ENCODE measurements at places on chromosomes 13 and 19.

GRCh38 chr13:113962386-113962785, 11.5 kb downstream of the C13orf46 start:
- DNase-seq: no peak

DNA sequence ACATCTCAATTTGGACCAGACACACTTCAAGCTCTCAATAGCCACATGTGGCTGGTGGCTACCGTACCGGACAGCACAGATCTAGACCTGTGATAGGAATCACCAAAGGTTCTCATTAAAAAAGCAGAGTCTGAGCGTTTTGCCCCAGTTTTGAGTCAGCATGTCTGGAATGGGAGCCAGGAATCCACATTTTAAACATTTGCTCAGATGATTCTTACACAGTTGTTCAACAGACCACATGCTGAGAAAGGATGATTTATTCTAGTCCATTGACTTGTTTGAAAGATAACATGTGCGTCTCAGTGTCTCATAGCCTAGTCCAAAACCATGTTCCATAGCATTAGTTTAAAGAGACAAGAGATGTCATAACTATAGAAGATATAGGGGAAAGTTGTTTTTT, 53.4 kb downstream of the FLT3 start:
- DNase-seq: no peak

- DNase-seq: no peak
Observed at GRCh38 chr19:43362179-43362578, 8.7 kb downstream of the CD177 start.

DNA sequence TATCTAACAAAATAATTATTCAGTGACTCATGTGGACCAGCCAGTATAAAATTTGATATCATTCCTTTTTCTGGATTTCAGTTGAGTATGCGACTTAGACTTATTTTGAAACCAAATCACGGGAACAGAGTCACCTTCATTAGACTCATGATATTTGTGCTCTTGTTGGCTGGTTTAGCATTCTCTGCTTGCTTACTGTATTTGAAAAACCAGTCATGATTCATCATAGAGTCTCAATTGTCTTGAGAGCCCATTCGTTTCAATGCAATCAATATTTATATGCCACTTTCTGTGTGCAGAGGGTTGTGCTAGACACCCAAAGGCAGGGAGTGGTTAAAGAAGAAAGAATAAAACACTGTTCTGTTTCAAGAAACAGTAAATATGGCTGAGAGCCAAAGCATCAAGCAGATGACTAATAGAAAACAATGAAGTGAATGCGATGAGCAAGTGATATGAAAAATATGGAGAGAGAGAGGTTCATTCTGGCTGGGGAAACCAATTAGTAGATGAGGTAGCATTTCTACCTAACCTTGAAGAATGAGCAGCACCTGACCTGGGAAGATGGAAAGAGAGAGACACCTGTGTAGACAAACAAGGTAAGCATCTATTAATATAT, 99.6 kb upstream of the MBNL2 start:
- no peak for DNase-seq

GRCh38 chr19:14746886-14747285, 31.5 kb downstream of the ADGRE2 start:
- DNase-seq: no peak

DNA sequence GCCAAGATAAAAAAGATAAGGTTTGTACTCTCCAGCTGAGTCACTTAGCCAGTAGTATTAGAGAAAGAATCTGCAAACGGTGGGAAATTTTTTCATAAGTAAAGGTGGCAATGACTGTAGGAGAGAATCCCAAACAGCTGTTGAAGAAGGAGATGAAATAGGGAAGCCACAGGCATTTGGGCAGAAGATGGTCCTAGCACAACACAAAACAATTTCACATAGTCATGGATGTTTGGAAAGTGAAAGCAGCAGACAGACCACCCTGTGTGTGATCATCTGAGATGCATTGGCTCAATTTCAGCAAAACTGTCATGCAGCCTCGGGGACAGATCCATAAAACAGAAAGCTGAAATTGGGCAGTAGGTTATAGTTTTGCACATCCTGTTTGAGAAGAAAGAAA, 2832.4 kb downstream of the PCDH9 start:
- DNase-seq: no peak

GRCh38 chr19:24003537-24003936, 83.5 kb upstream of the ZNF254 start:
- no peak for DNase-seq

GRCh38 chr19:23318143-23318542, 67.9 kb upstream of the ZNF724 start:
- no peak for DNase-seq

DNA sequence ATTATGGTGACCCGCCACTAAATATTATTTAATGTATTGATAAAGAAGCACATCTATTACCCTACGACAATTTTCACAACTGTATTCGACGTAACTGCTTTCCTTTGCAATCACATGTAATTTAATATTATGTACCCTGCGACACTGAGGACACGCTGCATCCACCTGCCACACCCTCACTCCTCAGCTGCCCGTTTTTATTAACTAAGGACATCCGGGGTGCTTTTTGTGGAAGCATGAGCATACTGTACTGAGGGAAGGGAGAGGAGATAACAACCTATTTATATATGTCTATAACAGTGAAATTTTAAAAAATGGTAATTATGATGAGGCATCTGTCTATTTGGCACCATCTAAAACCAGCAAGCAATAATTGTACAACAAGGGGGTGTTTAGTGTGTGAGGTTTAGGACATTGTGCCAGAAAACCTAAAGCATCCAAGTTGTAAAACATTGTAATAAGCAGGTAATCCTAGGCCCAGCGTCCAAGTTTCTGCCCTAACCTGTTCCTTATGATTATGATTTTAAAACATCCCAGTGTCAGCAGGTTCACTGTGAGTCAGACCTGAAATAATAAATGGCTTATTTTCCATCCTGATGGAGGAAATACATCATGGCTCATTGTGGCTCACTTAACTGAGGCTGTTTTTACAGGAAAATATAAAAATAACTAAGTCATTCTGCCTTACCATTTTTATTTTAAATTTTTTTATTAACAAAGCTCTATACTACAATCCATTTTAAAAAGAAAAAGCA, 56.3 kb downstream of the FOXO1 start:
- DNase-seq: no peak

GRCh38 chr13:40581277-40581579, 85.2 kb downstream of the FOXO1 start:
- DNase-seq: no peak

- no peak for DNase-seq
Observed at GRCh38 chr13:61247149-61247936, 168.3 kb downstream of the PCDH20 start.

DNA sequence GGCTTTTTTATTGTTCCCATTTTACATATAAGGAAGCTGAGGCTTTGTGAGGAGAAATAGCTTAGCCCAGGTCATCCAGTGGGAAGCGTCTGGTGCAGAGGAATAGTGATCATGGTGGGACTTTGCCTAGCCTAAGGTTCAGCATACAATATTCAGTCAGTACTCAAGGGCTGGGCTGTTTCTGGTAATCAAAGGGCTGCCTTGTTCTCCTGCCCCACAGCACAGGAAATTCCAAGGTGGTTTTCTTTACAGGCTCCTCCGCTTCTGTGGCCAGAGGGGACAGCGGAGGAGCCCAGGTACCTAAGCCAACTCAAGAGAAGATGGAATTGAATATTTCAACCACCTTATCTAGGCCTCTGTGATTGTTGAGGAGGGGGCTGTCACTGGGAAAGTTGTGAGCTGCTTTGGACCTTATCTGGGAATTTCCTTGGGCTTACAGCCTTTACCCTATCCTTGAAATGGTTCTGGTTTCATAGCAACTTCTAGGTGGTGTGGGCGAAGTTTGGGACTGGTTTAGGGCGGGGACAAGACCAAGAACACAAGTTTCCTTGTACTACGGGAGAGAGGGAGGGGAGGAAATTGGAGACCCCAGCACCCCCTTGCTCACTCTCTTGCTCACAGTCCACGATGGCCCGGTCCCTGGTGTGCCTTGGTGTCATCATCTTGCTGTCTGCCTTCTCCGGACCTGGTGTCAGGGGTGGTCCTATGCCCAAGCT, at the start of gene MIA:
MIA (plus strand) TSS at position 606 of the 716 bp plus-strand sequence; CDS start at position 628, 22 bp downstream.
- DNase-seq: no peak

- DNase-seq: no peak
Observed at GRCh38 chr19:3243819-3244700, 19.6 kb downstream of the CELF5 start.

- DNase-seq: no peak
Observed at GRCh38 chr19:1851654-1852580, 3.6 kb upstream of the REXO1 start.

- DNase-seq: no peak
Observed at GRCh38 chr19:13788991-13789390, 6.3 kb upstream of the ZSWIM4 start.

- no peak for DNase-seq
Observed at GRCh38 chr13:73849292-73849691, 284.9 kb downstream of the KLF12 start.

DNA sequence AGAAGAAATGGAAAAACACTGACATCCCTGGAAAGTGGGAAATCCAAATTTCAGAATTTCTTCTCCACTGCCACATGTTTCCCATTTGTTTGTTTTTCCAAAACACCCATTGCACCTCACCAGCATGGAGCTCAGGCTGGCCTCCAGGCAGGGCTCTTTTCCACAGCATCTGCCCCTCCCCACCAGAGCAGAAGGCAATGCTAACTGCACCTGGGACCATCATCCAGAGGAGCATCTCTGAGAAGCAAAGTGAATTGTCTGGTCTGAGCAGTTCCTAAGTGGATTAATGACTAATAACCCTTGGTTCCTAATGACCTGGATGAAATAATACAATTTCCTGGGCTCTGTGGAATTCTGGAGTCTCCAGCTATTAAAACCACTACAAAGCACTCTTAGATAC, 8.8 kb upstream of the CYSLTR2 start:
- DNase-seq: no peak

DNA sequence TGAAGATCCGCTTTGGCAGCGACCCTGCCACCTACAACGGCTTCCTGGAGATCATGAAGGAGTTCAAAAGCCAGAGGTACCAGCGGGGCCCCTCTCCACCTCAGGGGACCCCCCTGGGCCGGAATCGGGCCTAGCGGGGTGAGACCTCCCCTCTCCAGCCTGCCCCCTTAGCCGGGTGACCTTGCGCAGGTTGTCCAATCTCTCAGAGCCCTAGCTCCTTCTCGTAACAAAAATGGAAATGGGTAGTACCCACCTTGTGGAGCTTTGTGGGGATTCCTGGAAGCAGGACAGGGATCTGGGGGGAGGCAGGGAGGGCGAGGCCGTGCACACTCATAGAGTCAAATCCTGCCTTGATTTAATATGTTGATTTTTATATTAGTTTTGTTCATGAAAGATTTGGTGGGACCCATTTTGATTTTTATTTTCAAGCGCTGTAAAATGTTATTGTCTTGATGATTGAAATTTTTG, 658 bp downstream of the SIN3B start:
- no peak for DNase-seq

DNA sequence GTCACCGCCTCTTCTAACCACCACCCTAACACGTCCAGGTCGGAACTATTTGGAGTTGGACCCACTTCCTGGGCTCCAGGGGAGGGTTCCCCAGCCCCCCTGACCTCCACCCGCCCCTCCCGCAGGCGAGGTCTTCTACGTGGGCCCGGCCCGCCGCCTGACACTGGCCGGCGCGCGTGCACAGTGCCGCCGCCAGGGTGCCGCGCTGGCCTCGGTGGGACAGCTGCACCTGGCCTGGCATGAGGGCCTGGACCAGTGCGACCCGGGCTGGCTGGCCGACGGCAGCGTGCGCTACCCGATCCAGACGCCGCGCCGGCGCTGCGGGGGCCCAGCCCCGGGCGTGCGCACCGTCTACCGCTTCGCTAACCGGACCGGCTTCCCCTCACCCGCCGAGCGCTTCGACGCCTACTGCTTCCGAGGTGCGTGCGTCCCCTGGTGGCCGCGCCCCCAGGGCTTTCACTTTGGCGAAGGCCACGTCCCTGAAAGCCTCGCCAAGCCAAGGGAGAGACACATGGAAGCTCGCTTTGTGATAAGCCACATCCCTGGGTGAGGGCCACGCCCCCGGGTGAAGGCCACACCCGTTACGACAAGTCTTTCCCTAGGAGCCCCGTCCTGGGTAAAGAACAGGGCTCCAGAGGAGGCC, 13.2 kb downstream of the NCAN start:
- peak; percentile 85 for DNase-seq

- DNase-seq: no peak
Observed at GRCh38 chr13:110419381-110419791, 112.3 kb downstream of the COL4A2 start.

DNA sequence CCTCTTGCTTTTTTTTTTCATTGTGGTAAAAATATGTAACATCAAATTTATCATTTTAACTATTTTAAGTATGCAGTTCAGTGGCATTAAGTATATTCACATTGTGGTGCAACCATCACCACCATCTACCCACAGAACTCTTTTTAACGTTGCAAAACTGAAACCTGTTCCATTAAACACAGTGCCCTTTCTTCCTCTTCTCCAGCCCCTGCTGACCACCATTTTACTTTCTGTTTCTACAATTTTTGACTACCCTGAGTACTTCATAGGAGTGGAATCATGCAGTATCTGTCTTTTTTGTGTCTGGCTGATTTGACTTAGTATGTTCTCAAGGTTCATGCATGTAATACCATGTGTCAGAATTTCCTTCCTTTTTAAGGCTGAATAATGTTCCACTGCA, 153.1 kb downstream of the FGF9 start:
- no peak for DNase-seq

- DNase-seq: no peak
Observed at GRCh38 chr13:80742033-80742432, 401.1 kb upstream of the SPRY2 start.

GRCh38 chr13:95703576-95703975, 26.6 kb downstream of the DNAJC3 start:
- no peak for DNase-seq

GRCh38 chr19:51822946-51823345, 28.0 kb downstream of the FPR3 start:
- no peak for DNase-seq

GRCh38 chr13:75154331-75154730, 327.6 kb downstream of the TBC1D4 start:
- DNase-seq: no peak

GRCh38 chr19:295687-296370, 4.6 kb upstream of the PLPP2 start:
- peak; percentile 54 for DNase-seq

DNA sequence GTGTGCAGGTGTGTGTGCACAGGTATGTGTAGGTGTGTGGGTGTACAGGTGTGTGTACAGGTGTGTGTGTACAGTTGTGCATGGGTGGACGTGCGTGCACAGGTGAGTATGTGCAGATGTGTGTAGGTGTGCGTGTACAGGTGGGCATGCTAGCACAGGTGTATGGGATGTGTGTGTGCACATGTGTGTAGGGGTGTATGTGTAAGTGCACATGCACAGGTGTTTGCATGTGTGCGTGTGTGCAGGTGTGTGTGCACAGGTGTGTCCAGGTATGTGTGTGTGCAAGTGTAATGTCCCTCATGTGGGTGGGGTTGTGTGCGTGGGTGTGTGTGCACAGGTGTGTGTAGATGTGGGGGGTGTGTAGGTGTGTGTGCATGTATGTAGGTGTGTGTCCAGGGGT, 27.5 kb upstream of the TFDP1 start:
- peak; percentile 36 for DNase-seq

- no peak for DNase-seq
Observed at GRCh38 chr19:10723591-10723990, 5.7 kb downstream of the DNM2 start.

GRCh38 chr13:71727042-71727441, 140.0 kb downstream of the DACH1 start:
- DNase-seq: no peak

- no peak for DNase-seq
Observed at GRCh38 chr19:3003046-3003445, 25.7 kb downstream of the TLE6 start.
